ENCODE measurements at places on chromosomes 16 and 17. TPM values are rescaled to one million over a fixed set of nuclear protein-coding genes. Genes with fewer than 3 reads are reported as not detected.

WNT9B gene
- 53.8 TPM for total RNA-seq

RAMP2 gene
- 34.9 TPM for total RNA-seq

DBF4B gene
- 8.1 TPM for total RNA-seq

ADAD2 gene
- total RNA-seq, result 0.18 TPM

KAT2A gene
- 34.3 TPM for total RNA-seq

CHST4 gene
- not detected for total RNA-seq

KRT33A gene
- 0.12 TPM for total RNA-seq

TEKT5 gene
- total RNA-seq, result 0.64 TPM

FNDC8 gene
- total RNA-seq, result not detected

SLC16A13 gene
- total RNA-seq, result 1.6 TPM

TEX19 gene
- not detected for total RNA-seq

ALDOC gene
- 15.1 TPM for total RNA-seq

AANAT gene
- total RNA-seq, result 0.41 TPM

LITAFD gene
- total RNA-seq, result not detected

CACNG5 gene
- 2.5 TPM for total RNA-seq

USP6 gene
- total RNA-seq, result 1.7 TPM

ZSCAN10 gene
- total RNA-seq, result 0.12 TPM

RHBDF1 gene
- total RNA-seq, result 36.4 TPM

NDE1 gene
- 27.0 TPM for total RNA-seq

SEPTIN12 gene
- not detected for total RNA-seq

P2RX5 gene
- 5.4 TPM for total RNA-seq

MT3 gene
- 2.6 TPM for total RNA-seq

RAI1 gene
- 39.1 TPM for total RNA-seq

STX8 gene
- 71.1 TPM for total RNA-seq

COX10 gene
- 20.2 TPM for total RNA-seq

Data from metanephros (tissue), 2 donors.